Immature natural killer cell (primary cell): ENCODE measurements at places on chromosomes 4 and X. TPM values are rescaled to one million over a fixed set of nuclear protein-coding genes. Genes with fewer than 3 reads are reported as not detected.

ARHGEF38 gene
- not detected for polyA plus RNA-seq

KCNE5 gene
- polyA plus RNA-seq = 0.79 TPM

OTUD6A gene
- polyA plus RNA-seq = not detected

TLR10 gene
- polyA plus RNA-seq = 4.5 TPM

PPP2R3B gene
- polyA plus RNA-seq = 2.8 TPM

TMEM144 gene
- 0.36 TPM for polyA plus RNA-seq

H2BW2 gene
- polyA plus RNA-seq = not detected

NAT8L gene
- polyA plus RNA-seq = not detected

SAGE1 gene
- not detected for polyA plus RNA-seq

NCAPG gene
- 0.54 TPM for polyA plus RNA-seq

SLC30A9 gene
- 17.3 TPM for polyA plus RNA-seq

MAGEC1 gene
- not detected for polyA plus RNA-seq

GAGE12F gene
- not detected for polyA plus RNA-seq

EVC2 gene
- not detected for polyA plus RNA-seq

PSAPL1 gene
- polyA plus RNA-seq = not detected

GNRHR gene
- not detected for polyA plus RNA-seq

HSFX3 gene
- polyA plus RNA-seq = not detected

F8A1 gene
- polyA plus RNA-seq = 31.3 TPM

ADRA2C gene
- not detected for polyA plus RNA-seq

ZCCHC18 gene
- 4.0 TPM for polyA plus RNA-seq

RPS6KA6 gene
- not detected for polyA plus RNA-seq

HPSE gene
- 2.5 TPM for polyA plus RNA-seq

MAMLD1 gene
- polyA plus RNA-seq = not detected

PAGE1 gene
- polyA plus RNA-seq = not detected

FRAS1 gene
- polyA plus RNA-seq = not detected

MFSD8 gene
- polyA plus RNA-seq = 8.2 TPM

C4orf50 gene
- polyA plus RNA-seq = not detected

SCML2 gene
- polyA plus RNA-seq = 0.18 TPM

HERC5 gene
- 9.2 TPM for polyA plus RNA-seq
